ENCODE measurements at places on chromosomes 6 and 20. TPM values are rescaled to one million over a fixed set of nuclear protein-coding genes. Genes with fewer than 3 reads are reported as not detected.

- H3K4me3 ChIP-seq = no peak overlapping the region
- no peak for DNase-seq
- H3K27ac ChIP-seq = no peak overlapping the region
- H3K36me3 ChIP-seq = no peaks in the 10 kb centered on the region
- H3K27me3 ChIP-seq = no peaks in the 10 kb centered on the region
- H3K4me1 ChIP-seq = no peaks in the 10 kb centered on the region
Observed at GRCh38 chr20:61057443-61058121, 194.5 kb upstream of the CDH4 start.

- H3K4me3 ChIP-seq = peak overlapping the region; percentile 43
- no peaks in the 10 kb centered on the region for H3K27me3 ChIP-seq
- H3K27ac ChIP-seq = no peak overlapping the region
- H3K4me1 ChIP-seq = peaks cover 20% of the 10 kb centered on the region
Observed at GRCh38 chr6:43274916-43275597, 23.0 kb upstream of the SLC22A7 start.

- H3K27ac ChIP-seq = no peak overlapping the region
- no peaks in the 10 kb centered on the region for H3K36me3 ChIP-seq
- peaks cover 16% of the 10 kb centered on the region for H3K4me1 ChIP-seq
- no peak overlapping the region for H3K4me3 ChIP-seq
Observed at GRCh38 chr6:144697369-144697760, 412.2 kb downstream of the UTRN start.

The RALGAPB gene
- 45.2 TPM for total RNA-seq

- DNase-seq = no peak
- H3K4me3 ChIP-seq = no peak overlapping the region
- H3K27ac ChIP-seq = no peak overlapping the region
- no peaks in the 10 kb centered on the region for H3K27me3 ChIP-seq
- peaks cover 17% of the 10 kb centered on the region for H3K4me1 ChIP-seq
- no peaks in the 10 kb centered on the region for H3K36me3 ChIP-seq
Observed at GRCh38 chr20:1915725-1916124, 20.5 kb downstream of the SIRPA start.

GRCh38 chr6:144013486-144013909 is 5.4 kb upstream of the PLAGL1 start:
- H3K36me3 ChIP-seq = no peaks in the 10 kb centered on the region
- no peak overlapping the region for H3K4me3 ChIP-seq
- H3K4me1 ChIP-seq = no peaks in the 10 kb centered on the region
- DNase-seq = no peak
- no peak overlapping the region for H3K27ac ChIP-seq
- no peaks in the 10 kb centered on the region for H3K27me3 ChIP-seq

The FAM83B gene
- 35.8 TPM for total RNA-seq

DNA sequence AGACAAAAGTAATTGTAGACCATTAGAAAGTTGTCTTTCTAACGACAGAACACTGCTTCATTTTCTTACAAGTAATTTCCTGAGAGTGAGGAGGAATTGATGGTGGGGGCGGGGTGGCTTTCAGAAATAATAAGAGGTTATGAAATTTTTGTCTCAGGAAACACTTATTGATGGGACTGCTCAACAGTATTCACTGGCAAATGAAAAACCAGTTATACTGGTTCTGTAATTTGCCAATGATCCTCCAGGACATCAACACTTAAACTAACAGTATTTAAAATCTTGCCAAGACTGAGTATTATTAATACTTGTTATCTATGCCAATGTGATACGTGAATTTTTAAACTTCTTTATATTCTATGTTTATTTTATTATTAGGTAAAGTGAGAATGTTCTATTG is 41.8 kb upstream of the FUT9 start:
- H3K27me3 ChIP-seq = no peaks in the 10 kb centered on the region
- H3K4me1 ChIP-seq = no peaks in the 10 kb centered on the region
- no peak for DNase-seq
- no peak overlapping the region for H3K4me3 ChIP-seq
- no peak overlapping the region for H3K27ac ChIP-seq

- H3K4me1 ChIP-seq = no peaks in the 10 kb centered on the region
- H3K36me3 ChIP-seq = no peaks in the 10 kb centered on the region
- H3K27ac ChIP-seq = no peak overlapping the region
- no peak overlapping the region for H3K4me3 ChIP-seq
- DNase-seq = no peak
- H3K27me3 ChIP-seq = no peaks in the 10 kb centered on the region
Observed at GRCh38 chr6:42904467-42904866, 11.4 kb upstream of the PTCRA start.

DNA sequence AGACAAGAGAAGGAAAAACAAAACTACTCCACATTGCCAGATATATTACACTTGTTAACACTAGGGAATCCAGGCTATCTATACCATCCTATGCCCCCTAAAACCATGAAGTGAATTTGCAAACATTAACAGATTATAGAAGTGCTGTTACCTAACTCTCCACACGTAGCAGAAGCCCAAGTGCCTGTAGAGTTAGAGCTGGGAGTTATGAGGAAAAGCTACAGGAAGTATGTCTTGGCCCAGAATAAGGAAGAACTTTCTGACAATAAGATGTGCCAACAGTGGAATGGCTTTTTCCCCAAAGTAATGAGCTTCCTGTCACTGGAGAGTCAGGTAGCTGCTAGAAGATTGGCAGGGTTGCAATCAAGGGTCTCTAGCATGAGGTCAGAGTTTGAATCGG is 32.5 kb downstream of the ADGRG6 start:
- H3K4me1 ChIP-seq = no peaks in the 10 kb centered on the region
- H3K27ac ChIP-seq = no peak overlapping the region
- H3K4me3 ChIP-seq = no peak overlapping the region
- H3K36me3 ChIP-seq = no peaks in the 10 kb centered on the region
- no peak for DNase-seq
- no peaks in the 10 kb centered on the region for H3K27me3 ChIP-seq

GRCh38 chr20:44829688-44830087 is 19.3 kb upstream of the RIMS4 start:
- H3K27ac ChIP-seq = no peak overlapping the region
- H3K27me3 ChIP-seq = no peaks in the 10 kb centered on the region
- no peak for DNase-seq
- H3K4me1 ChIP-seq = no peaks in the 10 kb centered on the region
- no peak overlapping the region for H3K4me3 ChIP-seq
- no peaks in the 10 kb centered on the region for H3K36me3 ChIP-seq

DNA sequence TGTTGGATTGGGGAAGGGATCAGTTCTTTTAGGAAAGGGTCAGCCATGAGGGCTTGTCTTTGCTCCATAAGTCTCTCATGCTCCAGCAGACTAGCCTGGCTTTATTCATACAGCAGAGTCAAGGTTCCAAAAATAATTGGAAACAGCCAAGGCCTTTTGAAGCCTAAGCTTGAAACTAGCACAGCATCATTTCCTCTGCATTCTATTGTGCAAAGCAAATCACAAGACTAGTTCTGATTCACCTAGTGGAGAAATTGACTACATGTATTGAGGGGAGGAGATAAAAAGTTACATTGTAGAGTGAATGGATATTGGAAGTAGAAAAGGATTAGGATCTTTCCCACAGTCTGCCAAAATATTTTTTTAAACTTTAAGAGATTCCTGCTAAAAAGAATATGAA is 159.3 kb upstream of the PLCB4 start:
- H3K27me3 ChIP-seq = no peaks in the 10 kb centered on the region
- DNase-seq = no peak
- H3K4me1 ChIP-seq = no peaks in the 10 kb centered on the region
- no peaks in the 10 kb centered on the region for H3K36me3 ChIP-seq
- no peak overlapping the region for H3K4me3 ChIP-seq

The KIFC1 gene
- 27.5 TPM for total RNA-seq

GRCh38 chr20:32440069-32440757 is 82.1 kb downstream of the ASXL1 start:
- H3K27ac ChIP-seq = no peak overlapping the region
- H3K36me3 ChIP-seq = no peaks in the 10 kb centered on the region
- no peak overlapping the region for H3K4me3 ChIP-seq
- DNase-seq = peak; percentile 64
- H3K4me1 ChIP-seq = no peaks in the 10 kb centered on the region

DNA sequence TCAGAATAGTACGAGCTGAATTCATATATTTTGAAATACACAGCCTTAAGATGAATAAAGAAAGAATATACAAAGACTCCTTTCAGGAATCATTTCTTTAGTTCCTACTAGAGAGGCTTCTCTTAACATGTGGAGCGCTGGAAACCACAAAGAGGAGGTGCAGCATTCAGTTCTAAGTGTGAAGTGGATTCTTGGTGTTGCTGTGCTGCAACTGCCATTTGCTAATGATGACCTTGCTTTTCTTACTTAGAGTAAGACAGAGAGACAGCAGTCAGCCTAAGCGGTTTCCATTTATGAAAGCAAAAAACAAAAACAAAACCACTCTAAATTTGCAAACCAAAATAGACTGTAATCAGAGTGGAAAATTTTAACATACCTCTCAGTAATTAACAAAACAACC is 629.0 kb downstream of the EPHA7 start:
- no peaks in the 10 kb centered on the region for H3K4me1 ChIP-seq
- no peak overlapping the region for H3K4me3 ChIP-seq
- DNase-seq = no peak
- no peaks in the 10 kb centered on the region for H3K36me3 ChIP-seq

DNA sequence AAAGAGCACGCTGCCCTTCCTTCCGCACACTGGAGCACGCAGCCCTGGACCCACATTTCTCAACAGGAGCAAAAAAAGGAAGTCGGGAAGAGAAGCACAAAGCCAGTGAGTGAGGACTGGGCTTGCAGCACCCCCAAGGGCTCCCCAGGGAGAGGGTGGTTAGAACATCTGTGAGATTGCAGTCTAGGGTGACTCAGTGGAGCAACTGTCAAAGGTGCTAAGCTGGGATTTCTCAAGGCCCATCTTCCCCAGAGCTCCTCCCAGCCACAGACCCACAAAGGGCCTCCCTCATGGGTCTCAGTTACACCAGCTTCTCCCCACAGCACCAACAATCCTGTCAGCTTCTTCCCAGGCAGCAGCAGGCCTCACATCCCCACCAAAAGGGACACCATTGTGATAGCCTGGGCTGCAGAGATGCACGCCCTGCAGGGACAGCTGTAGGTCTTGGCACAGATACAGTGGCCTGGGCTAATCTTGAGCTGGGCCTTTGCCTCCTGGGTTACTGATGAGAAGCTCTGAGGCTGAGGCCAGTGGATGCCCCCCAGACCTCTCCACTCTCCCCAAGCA is 39.6 kb upstream of the CD93 start:
- DNase-seq = no peak
- no peak overlapping the region for H3K4me3 ChIP-seq
- H3K4me1 ChIP-seq = peaks cover 17% of the 10 kb centered on the region
- H3K27me3 ChIP-seq = no peaks in the 10 kb centered on the region
- no peak overlapping the region for H3K27ac ChIP-seq

DNA sequence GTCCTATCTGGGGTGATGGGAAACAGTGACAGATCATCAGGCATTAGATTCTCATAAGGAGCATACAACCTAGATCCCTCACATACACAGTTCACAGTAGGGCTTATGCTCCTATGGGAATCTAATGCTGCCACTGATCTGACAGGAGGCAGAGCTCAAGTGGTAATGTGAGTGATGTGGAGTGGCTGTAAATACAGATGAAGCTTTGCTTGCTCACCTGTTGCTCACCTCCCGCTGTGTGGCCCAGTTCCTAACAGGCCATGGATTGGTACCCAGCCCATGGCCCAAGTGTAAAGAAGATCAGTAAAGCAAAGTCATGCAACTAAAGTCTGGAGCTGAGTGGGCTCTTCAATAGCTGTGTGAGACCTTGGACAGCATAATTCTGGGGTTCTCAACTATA is 65.9 kb downstream of the PKIB start:
- H3K4me1 ChIP-seq = no peaks in the 10 kb centered on the region
- H3K27ac ChIP-seq = no peak overlapping the region
- H3K27me3 ChIP-seq = no peaks in the 10 kb centered on the region
- DNase-seq = no peak
- H3K4me3 ChIP-seq = no peak overlapping the region

The TTBK1 gene
- total RNA-seq = not detected

The TMEM217 gene
- not detected for total RNA-seq

DNA sequence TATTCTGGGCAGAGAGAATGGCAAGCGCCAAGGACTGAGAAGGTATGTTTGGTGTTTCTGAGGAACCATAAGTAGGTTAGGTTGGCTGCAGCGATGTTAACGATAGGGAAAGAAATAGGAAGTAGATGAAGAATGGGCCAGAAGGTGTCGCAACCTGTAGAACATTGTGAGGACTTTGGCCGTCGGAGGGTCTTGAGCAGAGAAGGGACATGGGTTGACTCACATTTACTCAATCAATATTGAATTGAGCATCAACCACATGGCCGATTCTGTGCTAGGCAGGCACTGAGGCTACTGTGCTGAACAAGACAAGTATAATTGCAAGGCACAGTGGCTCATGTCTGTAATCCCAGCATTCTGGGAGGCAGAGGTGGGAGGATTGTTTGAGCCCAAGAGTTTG is 26.8 kb upstream of the RPN2 start:
- H3K4me1 ChIP-seq = no peaks in the 10 kb centered on the region
- H3K4me3 ChIP-seq = no peak overlapping the region

GRCh38 chr20:38123021-38123587 is 42.0 kb downstream of the TGM2 start:
- H3K4me3 ChIP-seq = no peak overlapping the region
- peak; percentile 46 for DNase-seq

DNA sequence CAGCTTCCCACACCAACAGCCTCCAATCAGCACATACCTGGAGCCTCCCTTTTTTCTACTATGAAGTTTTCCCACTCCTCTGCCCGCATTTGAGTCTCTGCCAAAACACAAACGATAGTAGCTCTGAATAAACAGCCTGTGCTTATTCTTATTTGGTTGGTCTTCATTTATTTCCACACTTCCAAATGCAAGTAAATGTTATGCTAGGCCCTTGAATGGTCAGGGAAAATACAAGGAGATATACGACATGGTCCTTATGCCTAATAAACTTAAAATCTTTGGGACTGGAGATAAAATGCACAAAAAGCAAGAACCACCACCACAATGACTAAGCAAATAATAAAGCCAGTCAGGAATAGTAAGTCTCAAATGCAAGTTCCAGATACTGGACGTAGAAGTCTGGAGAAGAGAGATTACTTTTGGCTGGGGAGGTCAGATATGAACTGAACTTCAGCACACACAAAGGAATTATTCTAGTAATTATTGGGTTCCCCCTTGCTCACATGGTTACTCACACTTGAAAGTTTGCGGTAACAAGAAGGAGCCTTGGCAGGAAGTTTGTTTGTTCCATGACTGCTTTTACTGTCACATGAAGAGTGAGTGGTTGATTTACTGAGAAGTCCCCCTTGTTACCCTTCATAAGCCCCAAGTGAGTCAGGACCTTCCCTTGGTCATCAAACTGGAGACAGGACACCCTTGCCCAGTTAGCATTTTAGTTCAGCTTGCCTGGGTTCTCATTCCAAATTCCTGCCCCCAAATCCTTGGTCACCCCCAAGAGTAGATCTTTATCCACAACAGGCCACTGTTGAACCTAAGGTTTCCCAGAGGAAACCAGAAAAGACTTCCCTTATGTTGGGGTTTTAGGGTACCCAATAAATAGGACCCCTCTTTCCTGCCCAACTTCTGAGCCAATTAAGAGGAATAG is 511.2 kb upstream of the JARID2 start:
- no peak for DNase-seq
- H3K27ac ChIP-seq = no peak overlapping the region
- no peaks in the 10 kb centered on the region for H3K36me3 ChIP-seq
- H3K27me3 ChIP-seq = no peaks in the 10 kb centered on the region
- H3K4me1 ChIP-seq = no peaks in the 10 kb centered on the region

The BPIFB1 gene
- total RNA-seq = not detected
